ENCODE measurements at places on chromosomes 6 and 20.

DNA sequence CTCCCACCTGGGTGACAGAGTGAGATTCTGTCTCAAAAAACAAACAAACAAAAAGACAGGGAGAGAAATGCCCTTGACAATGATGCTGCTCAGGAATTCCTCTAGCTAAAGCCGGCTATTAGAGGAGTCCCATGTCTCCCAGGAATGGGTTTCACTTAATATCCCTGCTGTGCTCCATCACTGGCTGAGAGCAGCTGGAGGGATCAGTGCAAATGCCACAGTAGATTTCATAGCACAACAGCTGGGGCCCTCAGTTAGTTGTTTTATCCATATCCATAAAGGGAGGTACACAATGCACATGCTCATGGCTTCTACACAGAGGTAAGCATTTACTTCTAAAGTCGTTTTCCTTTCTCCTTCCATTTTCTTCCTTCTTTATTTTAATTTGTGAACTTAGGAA is 742.0 kb upstream of the POU3F2 start:
- no peak for DNase-seq

- no peak for DNase-seq
Observed at GRCh38 chr6:155287762-155288161, 23.9 kb downstream of the CLDN20 start.

DNA sequence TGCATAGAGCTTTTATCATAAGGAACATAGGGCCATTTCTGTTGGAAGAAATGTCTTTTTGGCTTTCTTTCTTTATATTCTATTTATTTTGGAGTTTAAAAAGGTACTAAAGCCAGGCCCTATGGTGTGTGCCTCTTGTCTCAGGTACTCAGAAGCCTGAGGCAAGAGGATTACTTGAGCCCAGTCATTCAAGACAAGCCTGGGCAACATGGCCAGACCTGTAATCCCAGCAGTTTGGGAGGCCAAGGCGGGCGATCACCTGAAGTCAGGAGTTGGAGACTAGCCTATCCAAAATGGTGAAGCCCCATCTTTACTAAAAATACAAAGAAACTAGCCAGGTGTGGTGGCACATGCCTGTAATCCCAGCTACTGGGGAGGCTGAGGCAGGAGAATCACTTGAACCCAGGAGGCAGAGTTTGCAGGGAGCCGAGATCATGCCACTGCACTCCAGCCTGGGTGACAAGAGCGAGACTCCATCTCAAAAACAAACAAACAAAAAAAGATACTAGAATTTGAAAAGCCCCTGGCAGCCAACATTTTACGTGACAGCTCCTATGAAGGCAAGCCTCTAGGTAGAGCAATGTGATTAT is 80.0 kb downstream of the CBFA2T2 start:
- DNase-seq = no peak

GRCh38 chr6:6634735-6635075 is 46.2 kb downstream of the LY86 start:
- no peak for DNase-seq

- no peak for DNase-seq
Observed at GRCh38 chr6:111723412-111723970, 117.8 kb upstream of the TRAF3IP2 start.

DNA sequence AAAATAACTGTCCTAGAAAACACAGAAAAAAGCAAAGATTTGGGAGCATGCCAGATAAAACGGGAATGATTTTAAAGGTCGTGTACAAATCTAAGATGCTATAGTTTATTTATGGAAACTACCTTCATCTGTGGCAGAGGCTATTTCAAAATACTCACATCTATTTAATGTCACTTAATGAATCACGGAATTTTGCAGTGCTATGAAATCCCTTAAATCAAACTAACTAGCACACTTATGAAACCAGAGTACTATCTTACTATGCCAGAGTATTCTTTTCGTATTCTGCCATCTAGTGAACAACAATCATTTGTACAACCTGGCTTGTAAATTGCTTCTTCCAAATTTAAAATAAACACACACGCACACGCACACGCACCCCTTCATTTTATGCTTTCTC is 77.9 kb upstream of the BMP5 start:
- no peak for DNase-seq

GRCh38 chr6:109052018-109052651 is 42.5 kb downstream of the SESN1 start:
- no peak for DNase-seq

- DNase-seq = no peak
Observed at GRCh38 chr6:130797061-130797460, 30.1 kb upstream of the SMLR1 start.

- DNase-seq = no peak
Observed at GRCh38 chr6:79984261-79984660, 20.2 kb upstream of the TTK start.

GRCh38 chr20:19026901-19027644 is 185.4 kb upstream of the SLC24A3 start:
- DNase-seq = no peak

DNA sequence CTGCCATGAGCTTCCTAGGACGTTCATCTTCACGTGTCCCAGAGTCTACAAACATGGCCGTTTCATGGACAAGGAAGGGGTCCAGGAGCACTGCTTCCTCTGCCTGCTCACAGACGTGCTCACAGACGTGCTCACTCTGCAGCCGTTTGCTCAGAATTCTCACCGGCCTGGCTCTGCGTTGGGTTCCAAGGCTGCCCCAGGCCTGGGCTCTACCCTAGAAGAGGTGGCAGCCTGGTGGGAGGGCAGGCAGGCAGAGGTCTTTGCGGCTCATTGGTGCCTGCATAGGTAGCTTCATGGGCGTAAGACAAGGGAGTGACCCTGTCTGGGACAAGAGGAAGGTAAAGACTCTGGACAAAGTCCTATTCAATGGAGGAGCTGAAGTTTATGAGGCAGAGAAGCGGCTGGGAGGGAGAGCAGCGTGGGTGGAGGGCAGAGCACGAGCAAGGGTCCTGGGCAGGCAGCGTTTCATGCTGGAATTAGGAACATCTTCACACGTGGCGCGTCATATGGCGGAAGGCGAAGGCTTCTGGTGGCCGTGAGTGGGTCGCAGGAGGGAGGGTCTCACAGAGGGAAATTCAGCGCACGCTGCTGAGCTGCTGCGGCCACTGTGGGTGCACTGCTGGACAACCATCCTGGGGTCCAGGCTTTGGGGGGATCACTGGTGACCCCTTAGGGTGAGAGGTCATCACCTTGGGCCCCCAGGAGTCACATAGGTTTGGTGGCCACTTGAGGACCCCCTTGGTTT is 138.2 kb downstream of the PHACTR3 start:
- DNase-seq = no peak

- no peak for DNase-seq
Observed at GRCh38 chr6:169175360-169175887, 78.2 kb downstream of the THBS2 start.

- no peak for DNase-seq
Observed at GRCh38 chr6:23003671-23004467, 434.5 kb downstream of the HDGFL1 start.

DNA sequence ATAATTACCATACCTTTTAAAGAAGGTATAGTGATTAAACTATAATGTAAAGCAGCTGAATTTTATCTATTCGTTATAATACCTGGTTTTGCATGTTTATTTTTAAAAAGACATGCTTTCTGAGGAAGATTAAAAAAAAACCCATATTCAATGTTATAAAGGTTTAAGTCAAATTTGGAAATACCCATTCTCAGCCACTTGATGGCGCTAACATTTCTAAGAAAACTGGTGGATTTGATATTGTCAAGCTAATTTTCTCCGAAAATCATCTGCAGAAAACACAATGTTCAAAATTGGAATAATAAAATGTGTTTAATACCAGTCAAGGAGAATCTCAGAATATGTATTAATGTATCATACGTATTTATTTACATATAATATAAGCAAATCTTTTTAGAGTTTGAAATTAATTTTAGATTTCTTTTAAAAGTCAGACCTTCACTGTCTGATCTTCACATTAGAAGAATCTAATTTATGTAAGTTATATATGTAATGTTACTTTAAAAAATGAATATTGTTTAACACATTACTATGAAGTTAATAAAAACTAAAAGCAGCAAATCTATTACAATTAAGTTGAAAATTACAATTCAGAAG is 35.0 kb downstream of the SHPRH start:
- DNase-seq = no peak
